ENCODE measurements at places on chromosomes 2 and 18. TPM values are rescaled to one million over a fixed set of nuclear protein-coding genes. Genes with fewer than 3 reads are reported as not detected.

B3GNT7 gene
- 0.65 TPM for total RNA-seq

DYNAP gene
- not detected for total RNA-seq

PXDN gene
- total RNA-seq = 335 TPM

SCTR gene
- not detected for total RNA-seq

SCN7A gene
- not detected for total RNA-seq

UGT1A4 gene
- total RNA-seq = 0.39 TPM

ACTG2 gene
- total RNA-seq = 0.39 TPM

BCL2 gene
- 0.39 TPM for total RNA-seq

CD207 gene
- not detected for total RNA-seq

UPP2 gene
- total RNA-seq = not detected

ADRA2B gene
- total RNA-seq = 0.22 TPM

TTC21B gene
- total RNA-seq = 32.2 TPM

SPDYA gene
- total RNA-seq = 2.0 TPM

IL36G gene
- not detected for total RNA-seq

RAB6D gene
- not detected for total RNA-seq

SPHKAP gene
- total RNA-seq = not detected

TEKT4 gene
- total RNA-seq = not detected

DSEL gene
- total RNA-seq = 28.7 TPM

ANKRD30BL gene
- total RNA-seq = not detected

GALNT14 gene
- not detected for total RNA-seq

USP14 gene
- 14.5 TPM for total RNA-seq

OSBPL1A gene
- 33.9 TPM for total RNA-seq

BUB1 gene
- total RNA-seq = 11.5 TPM

TMEM17 gene
- total RNA-seq = 1.6 TPM

PLCD4 gene
- total RNA-seq = not detected

NEDD4L gene
- total RNA-seq = 122 TPM

CD28 gene
- not detected for total RNA-seq

ZSWIM2 gene
- not detected for total RNA-seq

IL1F10 gene
- not detected for total RNA-seq

SH2D6 gene
- under 0.01 TPM for total RNA-seq

ATP6V1C2 gene
- not detected for total RNA-seq

PPIG gene
- total RNA-seq = 21.6 TPM

CIB4 gene
- total RNA-seq = not detected

ANKRD44 gene
- 8.1 TPM for total RNA-seq

RNU2-63P gene
- total RNA-seq = not detected

GNAL gene
- 0.43 TPM for total RNA-seq

APCDD1 gene
- 2.0 TPM for total RNA-seq

GCG gene
- total RNA-seq = not detected

LCT gene
- not detected for total RNA-seq

MFF gene
- 46.3 TPM for total RNA-seq

ABHD1 gene
- total RNA-seq = not detected

FER1L5 gene
- 0.11 TPM for total RNA-seq

SNED1 gene
- 0.11 TPM for total RNA-seq

RNF152 gene
- 2.6 TPM for total RNA-seq

GPR35 gene
- 0.39 TPM for total RNA-seq

TRIB2 gene
- total RNA-seq = 5.1 TPM

ALLC gene
- total RNA-seq = not detected

MYOM1 gene
- total RNA-seq = 1.6 TPM

AQP12B gene
- total RNA-seq = not detected

C2orf66 gene
- total RNA-seq = 0.11 TPM

HAAO gene
- total RNA-seq = 11.8 TPM

POTEJ gene
- not detected for total RNA-seq

Data from placental epithelial cell (primary cell).